Endothelial cell of umbilical vein (primary cell): ENCODE measurements at places on chromosomes 1 and 21.

DNA sequence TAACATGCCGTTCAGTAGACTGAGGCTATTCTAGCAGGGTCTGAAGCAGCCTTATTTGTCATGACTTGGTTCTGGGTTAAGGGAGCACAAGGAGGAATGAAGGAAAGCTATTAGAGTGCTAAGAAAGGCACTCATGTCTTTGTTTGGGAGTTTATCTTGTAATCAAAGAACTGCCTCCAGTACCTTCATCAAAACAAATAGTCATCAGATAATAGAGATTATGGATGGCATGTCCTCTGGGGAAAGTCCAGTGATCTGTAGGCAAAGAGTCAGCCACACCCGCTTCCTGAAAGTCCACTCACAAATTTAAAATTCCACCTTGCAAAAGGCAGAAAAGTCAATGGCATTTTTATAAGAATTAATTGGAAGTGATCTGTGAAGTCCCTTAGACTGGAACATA, 56.8 kb downstream of the ESRRG start:
- DNase-seq = no peak

GRCh38 chr1:38111589-38111988, 65.0 kb upstream of the POU3F1 start:
- no peak for DNase-seq

DNA sequence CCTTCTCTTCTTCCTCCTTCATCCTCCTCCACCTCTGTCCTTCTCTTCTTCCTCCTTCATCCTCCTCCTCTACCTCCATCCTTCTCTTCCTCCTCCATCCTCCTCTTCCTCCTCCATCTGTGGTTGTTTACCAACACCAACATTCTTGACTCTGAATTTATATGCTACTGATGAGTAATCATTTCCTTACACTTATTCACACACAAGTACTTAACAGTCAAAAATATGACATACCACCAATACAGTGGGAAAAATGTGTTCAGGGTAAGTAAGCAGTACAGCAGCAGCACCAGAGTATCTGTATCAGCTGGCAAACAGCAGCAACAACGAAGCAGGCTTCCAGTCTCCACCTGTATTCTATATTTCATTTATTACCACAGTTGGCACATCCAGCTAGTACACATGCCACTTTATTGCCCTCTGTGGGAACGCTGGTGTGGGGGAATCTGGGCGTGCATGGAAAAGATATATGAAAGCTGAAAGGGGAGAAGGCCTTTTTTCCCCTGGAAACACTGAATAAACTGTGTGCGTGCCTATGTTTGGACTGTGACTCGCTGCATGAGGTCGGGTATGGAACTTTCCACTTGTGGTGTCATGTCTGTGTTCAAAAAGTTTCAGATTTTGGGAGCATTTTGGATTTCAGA, 16.0 kb downstream of the ADSS2 start:
- peak; percentile 82 for DNase-seq

DNA sequence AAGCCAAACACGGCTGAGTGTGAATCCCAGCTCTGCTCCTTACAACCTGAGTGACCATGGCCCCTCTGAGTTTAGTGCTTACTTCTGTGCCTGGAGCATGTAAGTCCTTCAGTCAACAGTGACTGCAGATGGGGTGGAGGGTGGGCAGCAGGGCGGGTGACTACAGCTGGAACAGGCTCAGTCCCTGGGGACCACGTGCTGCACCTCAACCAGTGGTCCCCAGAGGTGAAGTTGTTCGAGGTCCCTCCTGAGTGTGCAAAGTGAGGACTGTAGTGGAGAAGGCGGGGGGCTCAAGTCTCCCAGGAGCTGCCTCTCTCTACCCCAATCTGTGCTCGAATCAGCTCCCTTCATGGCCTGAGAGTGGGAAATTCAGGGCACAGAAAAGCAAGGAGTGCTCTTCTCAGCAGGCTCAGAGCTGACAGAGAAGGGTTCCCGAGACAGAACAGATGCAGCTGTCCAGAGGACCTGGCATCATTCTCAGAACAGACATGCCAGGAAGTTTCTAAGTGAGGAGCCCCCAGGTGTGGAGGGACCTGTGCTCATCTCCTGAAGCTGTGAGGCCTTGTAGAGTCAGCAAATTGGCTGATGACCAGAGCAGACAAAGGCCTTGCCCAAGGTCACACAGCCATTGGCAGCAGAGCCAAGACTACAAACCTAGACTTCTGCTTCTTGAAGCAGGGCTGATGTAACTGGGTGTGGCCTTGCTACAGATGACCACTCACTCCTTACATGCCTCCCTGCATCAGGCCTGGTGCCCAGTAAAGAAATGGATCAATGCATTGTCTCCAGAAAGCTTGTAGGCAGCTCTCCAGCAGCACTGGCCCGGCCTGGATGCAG, 61.7 kb upstream of the EDN2 start:
- DNase-seq = no peak

DNA sequence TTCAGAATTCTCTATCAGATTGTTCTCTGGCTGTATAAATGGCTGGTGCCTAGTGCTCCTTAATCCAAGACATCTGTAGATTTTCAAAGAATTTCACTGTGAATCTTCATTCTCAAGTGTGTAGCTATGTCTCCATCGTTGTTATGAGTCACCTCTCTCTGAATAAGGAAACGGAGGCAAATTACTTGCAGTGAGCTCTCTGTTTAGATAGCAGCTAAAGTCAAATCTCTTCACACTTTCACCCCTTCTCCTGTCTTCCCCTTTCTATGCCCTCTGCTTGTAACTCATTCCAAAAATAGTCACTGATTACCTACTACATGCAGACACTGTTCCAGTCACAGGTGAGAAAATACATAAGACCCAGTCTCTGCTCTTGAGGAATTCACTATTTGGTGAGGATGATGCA, 39.7 kb downstream of the CHML start:
- DNase-seq = no peak

DNA sequence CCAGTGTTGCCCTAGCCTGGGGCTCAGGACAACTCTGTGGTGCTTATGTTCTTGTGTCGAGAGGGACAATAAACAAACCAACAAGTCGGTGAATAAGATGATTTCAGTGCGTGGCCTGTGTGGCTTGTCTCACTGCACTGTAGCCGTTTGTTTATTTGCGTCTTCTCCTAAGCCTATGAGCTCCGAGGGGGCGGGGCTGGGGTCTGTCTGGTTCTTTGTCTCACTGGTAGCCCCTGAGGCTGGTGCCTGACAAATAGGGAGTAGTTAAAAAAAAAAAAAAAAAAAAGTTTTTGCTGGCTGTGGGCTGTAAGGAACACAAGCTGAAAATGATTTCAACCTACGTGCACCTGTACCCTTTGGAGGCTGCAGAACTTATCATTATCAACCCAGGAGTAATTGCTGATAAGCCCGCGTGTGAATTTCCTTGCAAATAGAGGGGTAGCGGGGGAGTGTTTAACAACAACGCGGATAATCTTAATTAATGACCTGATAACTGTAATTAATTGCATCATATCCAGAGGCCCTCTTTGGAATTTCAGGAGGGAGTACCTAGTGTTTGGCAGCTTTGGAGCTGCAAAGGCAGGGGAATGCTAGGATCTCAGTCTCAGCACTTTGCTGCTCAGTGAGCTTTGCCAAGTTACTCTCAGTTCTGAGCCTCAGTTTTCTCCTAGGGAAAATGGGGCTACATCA, 925 bp upstream of the ARHGEF10L start:
- DNase-seq = no peak

DNA sequence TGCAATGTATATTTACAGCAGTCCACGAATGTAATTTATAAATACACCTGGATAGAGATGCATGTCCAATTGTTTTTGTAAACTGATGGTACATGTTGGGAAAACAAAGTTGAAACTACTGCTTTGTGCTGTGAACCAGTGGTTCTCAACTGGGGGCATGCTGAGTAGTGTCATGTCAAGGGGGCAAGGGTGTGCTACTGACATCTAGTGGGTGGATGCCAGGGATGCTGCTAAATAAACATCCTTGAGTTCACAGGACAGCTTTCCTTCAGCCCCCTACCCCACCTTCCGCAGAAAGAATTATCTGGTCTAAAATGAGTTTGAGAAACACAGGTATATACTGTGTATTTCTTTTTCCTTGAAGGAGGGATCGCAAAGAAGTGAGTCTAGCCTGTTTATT, 95.9 kb downstream of the RASAL2 start:
- peak; percentile 48 for DNase-seq

GRCh38 chr1:180376253-180376652, 126.1 kb downstream of the ACBD6 start:
- DNase-seq = no peak

GRCh38 chr1:91073299-91073698, 51.5 kb upstream of the ZNF644 start:
- no peak for DNase-seq

- peak; percentile 10 for DNase-seq
These were observed 655 bp downstream of the COL6A1 start for GRCh38 chr21:45982092-45982757.

DNA sequence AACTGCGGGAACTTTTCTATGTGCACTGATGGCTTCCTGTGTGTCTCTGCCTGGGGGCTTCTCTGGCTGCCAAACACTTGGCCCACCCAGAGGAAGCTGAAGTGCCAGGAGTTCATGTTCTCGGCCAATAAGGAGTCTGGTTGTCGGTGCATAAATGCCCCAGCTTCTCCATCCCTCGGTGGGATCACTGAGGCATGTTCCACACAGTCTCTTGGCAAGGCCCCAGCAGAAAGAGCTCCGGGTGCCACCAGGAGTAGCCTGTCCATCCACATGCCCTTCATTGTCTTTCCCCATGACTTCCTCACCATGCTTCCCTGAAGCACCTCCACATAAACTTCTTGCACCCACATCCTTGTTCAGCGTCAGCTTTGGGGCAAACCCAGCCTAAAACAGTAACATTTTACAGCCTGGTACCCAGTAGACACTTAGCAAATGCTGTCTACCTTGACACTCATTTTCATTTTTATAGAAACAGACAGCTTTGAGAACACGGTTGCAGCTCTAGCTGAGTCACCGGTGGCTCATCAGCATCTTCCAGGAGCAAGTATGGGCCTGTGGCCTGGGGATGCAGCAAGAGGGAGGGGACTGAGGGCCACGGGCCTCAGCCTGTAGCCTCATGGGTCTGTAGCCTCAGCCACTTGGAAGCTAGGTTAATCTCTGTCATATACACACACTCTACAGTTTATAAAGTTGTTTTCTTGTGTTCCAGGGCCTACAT, 14.8 kb upstream of the CDCP2 start:
- no peak for DNase-seq

GRCh38 chr1:212622906-212623305, 14.3 kb downstream of the ATF3 start:
- DNase-seq = no peak

DNA sequence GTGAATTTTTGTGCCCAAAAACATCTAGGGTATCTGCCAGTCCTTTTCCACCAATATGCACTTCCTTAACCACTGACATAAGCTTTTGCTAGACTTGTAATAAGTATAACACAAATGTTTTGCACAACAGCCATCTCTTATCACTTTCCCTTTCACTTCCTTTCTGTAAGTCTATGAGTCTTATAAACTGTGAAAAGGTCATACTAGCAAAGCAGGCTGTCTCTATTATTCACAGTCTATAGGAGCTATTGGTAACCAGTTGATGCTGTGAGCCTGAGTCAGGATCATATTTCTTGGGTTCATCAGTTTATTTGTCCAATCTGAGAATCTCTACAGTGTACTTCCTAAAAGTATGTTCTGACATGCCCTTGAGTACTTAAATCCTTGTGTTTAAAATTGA, 172.6 kb downstream of the CHRM3 start:
- no peak for DNase-seq

- DNase-seq = peak; percentile 74
These were observed 3.6 kb upstream of the RERE start for GRCh38 chr1:8821084-8821483.
